Left kidney (tissue), 8 donors: ENCODE measurements at places on chromosomes 1 and 21.

DNA sequence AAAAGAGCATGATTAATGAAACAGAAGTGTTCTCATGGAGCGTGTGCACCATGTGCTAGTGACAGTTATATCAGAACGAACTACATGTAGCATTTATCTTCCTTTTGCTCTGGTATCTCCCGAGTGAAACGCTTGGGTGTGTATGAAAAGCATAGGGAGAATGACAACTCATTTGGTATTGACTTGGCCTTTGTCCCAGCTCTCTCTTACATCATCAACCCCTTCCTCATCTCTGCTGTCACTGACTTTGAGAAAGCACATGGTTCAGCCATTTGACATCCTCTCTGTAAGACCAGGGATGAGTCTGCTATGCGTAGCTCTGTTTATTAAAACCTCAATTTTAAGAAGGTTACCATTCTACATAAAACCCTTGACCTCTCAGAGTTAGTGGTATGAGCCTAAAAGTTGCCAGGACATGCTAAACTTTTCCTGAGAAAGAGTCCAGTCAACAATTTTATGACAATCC, 201.0 kb downstream of the NRIP1 start:
- DNase-seq, result no peak

DNA sequence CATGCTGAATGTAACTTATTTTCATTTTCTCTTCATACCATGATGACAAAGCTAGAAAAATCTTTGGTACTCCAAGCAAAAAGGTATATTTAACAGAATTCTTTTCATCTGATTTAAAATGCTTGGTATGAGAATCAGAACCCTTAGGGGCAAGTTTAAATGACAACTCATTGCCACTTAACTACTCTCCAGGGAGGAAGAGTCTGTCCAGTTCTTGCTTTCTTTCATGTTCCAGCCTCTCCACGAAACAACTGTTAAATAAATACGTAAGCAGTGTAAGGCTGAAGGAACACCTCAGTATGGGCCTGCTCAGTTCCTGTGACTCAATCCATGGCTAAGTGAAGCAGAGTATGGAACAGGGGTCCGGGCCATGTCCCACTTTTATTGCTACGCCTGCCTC, 1.6 kb downstream of the LCE2A start:
- no peak for DNase-seq

DNA sequence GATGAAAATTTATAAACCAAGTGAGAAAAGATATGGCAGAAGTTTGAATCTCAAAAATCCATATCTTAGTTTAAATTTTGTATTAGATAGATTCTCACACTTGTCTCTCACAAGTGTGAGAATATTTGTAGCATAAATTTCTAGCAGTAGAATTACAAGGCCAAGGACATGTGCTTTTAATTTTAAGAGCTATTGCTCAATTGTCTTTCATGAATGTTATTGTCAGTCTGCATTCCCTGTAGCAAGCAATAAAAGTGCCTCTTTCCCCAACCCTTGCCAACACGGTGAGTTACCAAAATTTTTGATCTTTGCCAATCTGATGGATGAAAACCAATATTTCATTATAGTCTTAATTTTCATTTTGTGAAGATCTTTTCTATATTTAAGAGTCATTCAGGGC, 64.0 kb downstream of the CTH start:
- no peak for DNase-seq

- DNase-seq, result no peak
These were observed 111.9 kb downstream of the CACNA1E start for GRCh38 chr1:181595234-181595633.

DNA sequence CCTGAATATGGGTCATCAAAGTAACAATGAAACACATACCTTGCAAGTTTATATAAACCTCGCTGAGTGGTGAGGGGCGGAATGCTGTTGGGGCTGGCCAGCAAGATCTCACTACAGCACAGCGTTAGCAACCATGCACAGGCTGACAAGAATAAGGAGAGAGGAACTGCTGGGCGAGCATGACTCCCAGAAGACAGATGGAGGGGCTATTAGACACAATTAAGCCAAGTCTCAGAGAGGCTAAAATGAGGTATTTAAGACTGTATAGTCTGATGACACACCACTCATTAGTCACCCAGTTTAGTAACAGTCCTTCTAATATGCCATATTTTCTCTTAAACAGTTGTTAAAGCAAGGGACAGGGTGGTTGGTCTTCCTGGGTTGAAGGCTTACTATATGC, 340.2 kb upstream of the NR5A2 start:
- DNase-seq, result no peak

DNA sequence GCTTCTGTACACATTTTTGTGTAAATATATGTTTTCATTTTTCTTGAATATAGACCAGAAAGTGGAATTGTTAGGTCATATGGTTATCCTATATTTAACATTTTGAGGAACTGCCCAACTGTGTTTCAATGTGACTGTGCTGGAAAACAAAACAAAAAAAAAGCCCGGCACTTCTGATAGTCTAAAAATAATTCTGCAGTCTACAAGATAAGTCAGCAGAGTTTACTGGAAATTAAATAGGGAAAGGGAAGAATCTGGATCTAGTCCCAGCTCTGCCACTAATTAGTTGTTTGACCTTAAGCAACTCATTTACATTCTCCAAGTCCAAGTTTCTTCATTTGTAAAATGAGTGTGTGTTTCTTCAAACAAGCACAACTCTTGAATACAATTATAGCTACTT, 869.1 kb upstream of the B3GALT2 start:
- DNase-seq, result no peak

DNA sequence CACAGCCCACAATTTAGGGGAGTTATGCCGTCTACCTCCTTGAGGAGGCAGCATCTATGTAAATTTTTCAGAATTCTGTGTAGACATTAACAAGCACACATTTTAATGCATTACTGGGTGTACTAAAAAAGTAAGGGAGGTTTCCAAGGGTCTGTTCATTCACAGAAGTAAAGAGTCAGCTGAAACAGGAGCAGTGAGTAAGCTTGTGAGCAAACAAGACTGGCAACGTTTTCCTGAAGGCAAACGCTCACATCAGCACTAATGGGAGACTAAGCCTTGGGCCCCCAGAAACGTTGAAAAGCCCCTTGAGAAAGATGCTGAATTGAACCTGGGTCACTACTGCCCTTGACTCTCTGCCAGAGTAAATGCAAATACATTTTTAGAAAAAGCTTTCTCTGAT, 25.7 kb downstream of the RPRD2 start:
- DNase-seq, result no peak

- DNase-seq, result no peak
These were observed 36.0 kb upstream of the IL19 start for GRCh38 chr1:206734499-206735142.

GRCh38 chr1:243254233-243254926, 701 bp downstream of the CEP170 start:
- peak; percentile 47 for DNase-seq

- peak; percentile 50 for DNase-seq
These were observed 2.2 kb downstream of the IKBKE start for GRCh38 chr1:206472454-206472853.

GRCh38 chr1:978069-978834, 3.6 kb downstream of the PERM1 start:
- no peak for DNase-seq

- no peak for DNase-seq
These were observed 17.0 kb downstream of the RRP1B start for GRCh38 chr21:43676391-43676790.

DNA sequence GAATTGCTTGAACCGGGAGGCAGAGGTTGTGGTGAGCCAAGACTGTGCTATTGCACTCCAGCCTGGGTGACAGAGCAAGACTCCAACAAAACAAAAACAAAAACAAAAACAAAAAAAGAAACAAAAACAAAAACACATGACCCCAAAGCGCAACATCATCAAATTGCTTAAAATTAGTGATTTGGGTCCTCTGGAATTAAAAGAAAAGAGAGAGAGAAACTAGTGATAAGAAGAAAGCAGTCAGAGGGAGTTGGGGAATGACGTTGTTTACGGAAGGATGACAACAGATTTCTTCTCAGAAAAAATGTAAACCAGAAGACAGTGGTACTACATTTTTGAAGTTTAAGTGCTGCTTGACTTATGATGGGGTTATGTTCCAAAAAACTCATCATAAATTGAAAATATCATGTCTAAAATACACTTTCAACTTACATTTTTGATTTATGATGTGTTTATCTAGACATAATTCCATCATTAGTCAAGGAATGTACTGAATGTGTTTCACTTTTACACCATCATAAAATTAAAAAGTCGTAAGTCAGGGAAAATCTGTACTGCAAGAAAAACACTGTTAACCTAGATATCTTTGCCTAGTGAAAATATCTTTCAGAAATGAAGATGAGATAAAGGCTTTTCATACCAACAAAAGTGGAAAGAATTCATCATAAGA, 88.0 kb downstream of the MT1HL1 start:
- DNase-seq, result no peak

DNA sequence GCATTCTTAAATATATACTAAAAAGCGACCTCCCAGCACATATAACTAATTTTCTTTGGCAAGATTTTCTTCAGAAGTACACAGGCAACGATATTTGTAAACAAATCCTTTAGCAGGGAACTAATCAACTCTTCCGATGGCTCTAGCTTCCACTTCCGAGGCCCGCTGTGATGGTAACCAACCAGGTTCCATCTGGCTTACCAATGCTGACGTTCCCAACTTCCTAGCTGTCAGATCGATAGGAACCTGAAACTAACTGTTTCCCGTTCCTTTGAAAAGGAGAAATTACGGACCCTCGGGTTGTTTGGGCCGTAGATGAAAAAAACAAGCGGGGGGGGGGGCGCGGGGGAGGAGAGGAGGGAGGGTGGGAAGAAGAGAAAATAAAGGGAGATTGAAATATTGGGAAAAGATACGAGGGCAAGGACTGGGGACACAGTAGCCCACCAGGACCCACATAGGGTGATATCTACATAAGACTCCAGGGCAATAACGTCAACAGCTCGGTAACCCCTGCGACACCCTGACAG, 513 bp downstream of the GTF2B start:
- peak; percentile 33 for DNase-seq

DNA sequence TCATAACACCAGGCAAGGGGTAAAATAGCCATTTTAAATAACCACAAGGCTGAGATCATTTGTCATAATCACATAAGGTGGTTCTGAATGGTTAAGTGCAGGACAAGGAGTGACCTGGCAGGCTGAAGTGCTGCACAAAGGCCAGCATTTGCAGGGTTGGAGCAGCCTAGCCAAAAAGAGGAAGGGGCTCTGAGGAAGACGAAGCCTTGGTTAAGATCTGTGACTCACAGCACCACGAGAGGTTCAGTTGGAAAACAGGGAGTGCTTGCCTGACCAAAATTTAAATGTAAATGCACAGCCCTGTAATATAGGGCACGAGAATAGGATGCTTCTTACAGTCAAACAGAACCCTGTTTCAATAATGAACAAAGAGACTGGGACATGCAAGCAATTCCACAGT, 12.1 kb downstream of the ATP5PF start:
- DNase-seq, result no peak

DNA sequence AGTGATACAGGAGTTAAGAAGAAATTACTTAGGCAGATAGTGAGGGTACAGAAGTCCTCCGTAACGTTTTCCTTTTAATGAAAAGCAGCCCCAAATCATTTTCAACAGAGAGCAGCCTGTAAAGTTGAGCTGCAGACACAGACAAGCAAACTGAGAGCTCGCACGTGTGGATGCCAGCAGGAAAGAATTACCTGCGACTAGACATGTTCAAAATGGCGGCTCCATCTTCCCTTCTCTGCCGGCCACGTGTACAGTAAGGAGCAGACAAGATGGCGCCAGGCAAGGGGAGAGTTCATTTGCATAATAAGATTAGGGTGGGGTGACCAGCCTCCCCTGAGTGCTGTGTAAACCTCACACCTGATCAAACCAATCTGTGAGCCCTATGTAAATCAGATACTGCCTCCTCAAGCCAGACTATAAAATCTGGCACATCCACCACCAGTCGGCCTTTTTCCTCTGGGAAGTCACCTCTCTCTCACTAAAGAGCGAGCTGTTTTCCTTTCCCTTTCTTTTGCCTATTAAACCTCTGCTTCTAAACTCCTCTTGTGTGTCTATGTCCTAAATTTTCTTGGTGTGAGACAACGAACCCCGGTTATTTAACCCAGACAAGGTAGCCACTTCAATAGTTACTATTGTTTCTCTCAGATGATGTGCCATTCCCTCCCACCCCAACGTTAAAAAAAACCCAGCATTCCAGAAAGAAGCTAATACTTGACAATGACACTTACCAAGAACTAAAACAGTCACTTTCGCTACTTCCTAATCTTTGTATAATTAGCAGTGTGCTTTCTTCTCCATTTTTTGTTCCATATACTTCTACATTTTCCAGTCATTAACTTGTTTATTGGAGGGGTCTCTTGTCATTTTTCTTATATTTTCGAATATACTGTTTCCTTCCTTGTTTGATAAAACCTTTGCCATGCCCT, 27.4 kb downstream of the DUSP10 start:
- DNase-seq, result no peak

DNA sequence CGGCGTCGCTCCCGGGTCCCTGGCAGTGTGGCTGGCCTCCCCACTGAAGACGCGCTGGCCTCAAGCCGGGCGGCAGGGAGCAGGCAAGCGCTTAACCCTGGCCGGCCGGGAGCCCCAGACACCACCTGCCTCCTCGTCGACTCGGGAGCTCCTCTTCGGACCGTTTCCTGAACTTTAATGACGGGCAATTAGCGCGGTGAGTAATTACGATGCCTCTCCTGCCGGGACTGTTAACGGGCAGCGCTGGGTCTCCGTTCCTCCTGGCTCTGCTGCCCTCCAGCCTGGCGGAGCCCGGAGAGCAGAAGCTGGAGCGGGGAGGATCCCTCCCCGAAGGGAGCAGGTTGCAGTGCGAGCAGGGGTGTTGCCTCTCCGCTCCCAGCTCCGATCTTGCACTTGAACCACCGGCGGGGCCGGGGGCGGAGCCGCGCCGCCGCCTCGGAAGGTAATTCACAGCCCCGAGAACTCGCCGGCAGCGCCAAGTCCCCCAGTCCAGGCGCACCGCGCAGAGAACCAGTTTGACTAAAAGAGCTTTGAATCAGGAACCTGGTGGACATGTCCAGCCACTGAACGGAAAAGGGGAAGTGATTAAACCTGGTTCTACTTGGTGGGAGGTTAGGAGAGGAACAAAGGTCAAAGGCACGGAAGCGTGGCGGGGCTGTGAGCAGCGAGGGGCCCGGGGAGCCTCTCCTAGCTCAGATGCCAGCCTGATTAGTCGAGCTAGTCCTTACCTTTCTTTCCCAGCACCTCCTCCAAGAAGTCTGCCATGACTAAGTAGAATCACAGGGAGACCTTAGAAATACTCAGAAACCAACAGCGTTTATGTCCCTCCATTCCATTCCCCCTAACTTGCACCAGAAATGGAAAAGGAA, 18.3 kb upstream of the PLEKHA6 start:
- peak; percentile 46 for DNase-seq

- DNase-seq, result no peak
These were observed 49.7 kb upstream of the B3GALT5 start for GRCh38 chr21:39562791-39563770.

GRCh38 chr1:89786628-89787214, 34.1 kb upstream of the LRRC8D start:
- DNase-seq, result no peak
